ENCODE measurements at places on chromosomes 12 and 14.

GRCh38 chr12:95351748-95352147 is 122.2 kb upstream of the METAP2 start:
- DNase-seq: no peak
- no peaks in the 10 kb centered on the region for H3K36me3 ChIP-seq
- H3K27me3 ChIP-seq: peaks cover 2% of the 10 kb centered on the region
- H3K4me3 ChIP-seq: no peak overlapping the region
- no peak overlapping the region for H3K27ac ChIP-seq

- H3K36me3 ChIP-seq: peaks cover 13% of the 10 kb centered on the region
- H3K4me3 ChIP-seq: no peak overlapping the region
- no peak for DNase-seq
- H3K27ac ChIP-seq: no peak overlapping the region
- H3K27me3 ChIP-seq: no peaks in the 10 kb centered on the region
These were observed 272.5 kb downstream of the ALG10 start for GRCh38 chr12:34294671-34295365.

- H3K4me3 ChIP-seq: no peak overlapping the region
- no peak for DNase-seq
- peaks cover 16% of the 10 kb centered on the region for H3K4me1 ChIP-seq
- H3K27me3 ChIP-seq: no peaks in the 10 kb centered on the region
- no peak overlapping the region for H3K27ac ChIP-seq
- H3K36me3 ChIP-seq: peaks cover 3% of the 10 kb centered on the region
These were observed 38.9 kb downstream of the KIF21A start for GRCh38 chr12:39404000-39404399.

DNA sequence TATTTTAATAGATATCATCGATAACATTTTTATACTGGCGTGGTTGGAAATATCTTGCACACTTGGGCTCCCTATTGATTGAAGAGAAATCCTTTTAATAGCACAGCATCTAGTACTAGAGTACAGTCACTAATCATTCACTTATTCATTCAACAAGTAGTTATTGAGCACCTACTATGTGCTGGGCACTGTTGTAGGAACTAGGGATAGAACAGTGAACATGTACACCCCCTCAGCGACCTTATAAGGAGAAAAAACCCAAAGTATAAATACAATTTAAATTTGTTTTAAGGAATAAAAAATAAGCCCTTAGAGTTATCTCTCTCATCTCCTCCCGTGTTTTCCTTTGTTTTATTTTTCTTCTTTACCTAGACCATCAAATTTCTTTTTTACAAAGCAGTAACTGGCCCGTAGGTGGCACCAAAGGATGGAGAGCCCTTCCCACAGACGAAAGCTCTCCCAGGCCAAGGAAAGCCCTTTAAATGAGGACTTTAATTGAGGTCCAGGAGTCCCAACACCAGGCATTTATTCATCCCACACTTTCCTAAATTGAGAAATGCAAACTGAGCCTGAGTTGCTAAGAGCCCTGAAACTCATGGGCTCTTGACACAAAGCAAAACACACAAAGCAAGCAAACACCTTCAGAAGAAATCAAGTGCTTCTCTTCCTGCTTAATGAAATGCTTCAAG is 29.0 kb downstream of the PEBP1 start:
- DNase-seq: no peak
- H3K27ac ChIP-seq: no peak overlapping the region
- no peak overlapping the region for H3K4me3 ChIP-seq
- H3K36me3 ChIP-seq: peaks cover 54% of the 10 kb centered on the region
- peaks cover 22% of the 10 kb centered on the region for H3K4me1 ChIP-seq

- no peak for DNase-seq
- no peak overlapping the region for H3K27ac ChIP-seq
- no peaks in the 10 kb centered on the region for H3K36me3 ChIP-seq
- H3K27me3 ChIP-seq: peaks cover 11% of the 10 kb centered on the region
These were observed 198.2 kb upstream of the CNOT2 start for GRCh38 chr12:70045036-70045435.

DNA sequence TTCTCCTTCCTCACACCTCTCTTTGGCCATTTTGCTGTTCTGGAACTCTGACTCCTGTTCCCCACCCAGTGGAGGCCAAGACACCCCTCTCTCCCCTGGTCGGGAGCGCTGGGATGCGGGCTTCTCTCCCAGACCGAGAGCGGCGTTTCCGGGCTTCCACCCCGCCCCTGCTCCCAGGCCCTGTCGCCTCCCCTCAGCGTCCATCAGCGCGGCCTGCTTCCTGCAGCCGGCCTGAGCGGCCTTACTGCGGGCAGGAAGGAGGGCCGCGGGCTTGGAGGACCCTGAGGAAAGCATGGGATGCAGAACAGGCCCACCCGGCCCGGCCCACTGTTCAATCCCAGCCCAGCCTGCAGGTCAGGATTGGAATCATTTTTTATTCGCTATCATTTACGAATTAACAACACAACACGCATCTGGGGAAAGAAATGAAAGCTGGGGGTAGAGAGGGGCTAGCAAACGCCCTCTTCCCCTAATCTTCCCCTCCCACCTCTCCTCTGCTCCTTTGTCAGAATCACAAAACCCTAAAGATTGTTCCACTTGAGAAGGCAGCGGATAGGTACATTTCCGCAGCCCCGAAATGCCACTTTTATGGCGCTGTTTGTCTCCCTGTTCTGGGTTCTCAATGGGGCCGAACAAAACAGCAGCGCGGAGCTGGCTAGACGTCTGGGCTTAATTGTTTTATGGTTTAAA is 3.8 kb upstream of the HOXC8 start:
- H3K4me3 ChIP-seq: no peak overlapping the region
- peaks cover 93% of the 10 kb centered on the region for H3K27me3 ChIP-seq
- H3K27ac ChIP-seq: no peak overlapping the region
- peaks cover 3% of the 10 kb centered on the region for H3K36me3 ChIP-seq
- H3K4me1 ChIP-seq: peaks cover 25% of the 10 kb centered on the region
- no peak for DNase-seq

DNA sequence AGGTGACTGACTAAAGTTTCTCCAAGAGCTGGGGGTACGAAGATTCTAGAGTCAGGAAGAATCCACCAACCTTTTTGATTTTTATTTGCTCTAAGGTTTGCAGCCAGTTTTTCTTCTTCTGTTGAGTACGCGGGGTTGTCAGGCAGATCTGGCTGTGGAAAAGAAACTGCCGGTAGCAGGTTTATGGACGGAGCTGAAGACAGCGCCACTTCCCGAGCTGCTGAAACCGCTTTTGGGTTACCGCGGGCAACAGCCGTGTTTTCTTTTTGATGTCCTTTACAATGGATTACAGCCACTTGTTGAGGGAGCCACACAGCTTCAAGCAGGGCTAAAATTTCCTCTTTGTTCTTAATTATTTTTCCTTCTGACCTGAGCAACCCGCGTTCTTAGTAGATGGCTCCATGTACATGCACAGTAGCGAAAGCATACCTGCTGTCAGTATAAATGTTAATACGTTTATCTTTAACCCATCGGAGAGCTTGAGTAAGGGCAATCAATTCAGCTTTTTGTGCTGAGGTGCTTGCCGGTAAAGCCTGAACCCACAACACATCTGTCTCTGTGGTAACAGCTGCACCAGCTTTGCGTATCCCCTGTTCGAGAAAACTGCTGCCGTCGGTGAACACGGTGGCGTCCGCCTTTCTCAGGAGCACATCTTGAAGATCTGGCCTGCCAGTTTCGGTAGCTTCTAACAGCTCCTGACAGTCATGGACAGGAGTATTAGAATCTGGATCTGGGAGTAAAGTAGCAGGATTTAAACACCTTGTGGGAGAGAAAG is 674.3 kb downstream of the TMEM121 start:
- no peak overlapping the region for H3K4me3 ChIP-seq
- H3K4me1 ChIP-seq: peaks cover 9% of the 10 kb centered on the region
- H3K36me3 ChIP-seq: no peaks in the 10 kb centered on the region
- peaks cover 63% of the 10 kb centered on the region for H3K27me3 ChIP-seq
- DNase-seq: no peak

- no peak overlapping the region for H3K4me3 ChIP-seq
- no peak overlapping the region for H3K27ac ChIP-seq
- H3K27me3 ChIP-seq: no peaks in the 10 kb centered on the region
- no peak for DNase-seq
These were observed 43.5 kb downstream of the FLRT2 start for GRCh38 chr14:85573406-85573805.

- no peak for DNase-seq
- H3K27me3 ChIP-seq: peaks cover 8% of the 10 kb centered on the region
- H3K27ac ChIP-seq: no peak overlapping the region
- H3K4me1 ChIP-seq: no peaks in the 10 kb centered on the region
- no peaks in the 10 kb centered on the region for H3K36me3 ChIP-seq
These were observed 25.3 kb downstream of the IGF1 start for GRCh38 chr12:102454808-102455760.

DNA sequence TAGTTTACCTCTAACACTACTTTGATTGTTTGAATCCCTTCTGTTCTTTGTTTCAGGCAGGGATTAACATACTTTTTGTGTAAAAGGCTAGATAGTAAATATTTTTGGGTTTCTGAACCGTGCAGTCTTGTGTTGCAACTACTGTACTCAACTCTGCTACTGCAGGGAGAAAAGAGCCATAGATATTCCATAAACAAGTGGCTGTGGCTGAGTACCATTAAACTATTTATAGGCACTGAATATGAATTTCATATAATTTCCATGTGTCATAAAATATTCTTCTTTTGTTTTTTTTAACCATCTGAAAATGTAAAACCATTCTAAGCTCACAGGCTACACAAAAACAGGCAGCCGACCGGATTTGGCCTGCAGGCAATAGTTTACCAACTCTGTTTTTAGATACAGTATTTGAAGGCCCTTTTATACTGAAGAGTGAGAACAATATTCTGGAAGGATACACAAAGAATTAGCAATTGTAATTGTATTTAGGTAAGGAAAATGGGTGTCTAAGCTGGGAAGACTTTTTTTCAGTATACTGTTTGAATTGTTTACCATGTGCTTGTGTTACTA is 15.7 kb downstream of the NR1H4 start:
- H3K4me1 ChIP-seq: no peaks in the 10 kb centered on the region
- no peaks in the 10 kb centered on the region for H3K36me3 ChIP-seq
- peaks cover 2% of the 10 kb centered on the region for H3K27me3 ChIP-seq
- H3K4me3 ChIP-seq: no peak overlapping the region

DNA sequence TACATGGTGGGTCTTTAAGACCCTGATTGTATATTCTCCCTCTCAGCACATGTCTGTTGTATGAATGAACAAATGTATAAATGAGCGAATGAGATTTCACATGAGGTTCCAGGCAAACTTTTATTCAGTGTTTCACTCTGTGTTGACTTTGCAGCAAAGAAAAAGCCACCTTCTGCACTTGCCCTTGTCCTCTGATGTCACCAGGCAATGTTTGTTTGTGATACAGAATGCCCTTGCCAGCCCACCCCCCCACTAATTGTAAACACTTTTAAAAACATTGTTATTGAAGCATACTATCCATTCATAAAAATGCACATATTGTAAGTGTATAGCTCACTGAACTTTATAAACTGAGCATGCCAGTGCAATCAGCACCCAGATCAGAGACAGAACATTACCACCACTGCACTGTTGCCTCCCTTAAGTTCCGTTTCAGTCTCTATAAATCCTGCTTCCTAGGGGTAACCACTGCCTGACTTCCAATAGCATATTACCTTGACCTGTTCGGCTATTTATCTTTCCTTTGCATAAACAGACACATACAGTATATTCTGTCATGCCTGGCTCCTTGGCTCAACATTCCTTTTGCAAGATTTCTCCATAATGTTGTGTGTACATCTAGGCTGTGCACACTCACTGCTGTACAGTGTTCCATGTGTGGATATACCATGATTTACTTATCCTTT is 11.3 kb upstream of the LTA4H start:
- peaks cover 58% of the 10 kb centered on the region for H3K4me1 ChIP-seq
- peaks cover 6% of the 10 kb centered on the region for H3K36me3 ChIP-seq
- no peak for DNase-seq

- H3K27me3 ChIP-seq: no peaks in the 10 kb centered on the region
- no peak overlapping the region for H3K4me3 ChIP-seq
- no peak overlapping the region for H3K27ac ChIP-seq
- peaks cover 6% of the 10 kb centered on the region for H3K4me1 ChIP-seq
- no peaks in the 10 kb centered on the region for H3K36me3 ChIP-seq
- DNase-seq: no peak
These were observed 10.6 kb upstream of the PYGL start for GRCh38 chr14:50954811-50955372.

DNA sequence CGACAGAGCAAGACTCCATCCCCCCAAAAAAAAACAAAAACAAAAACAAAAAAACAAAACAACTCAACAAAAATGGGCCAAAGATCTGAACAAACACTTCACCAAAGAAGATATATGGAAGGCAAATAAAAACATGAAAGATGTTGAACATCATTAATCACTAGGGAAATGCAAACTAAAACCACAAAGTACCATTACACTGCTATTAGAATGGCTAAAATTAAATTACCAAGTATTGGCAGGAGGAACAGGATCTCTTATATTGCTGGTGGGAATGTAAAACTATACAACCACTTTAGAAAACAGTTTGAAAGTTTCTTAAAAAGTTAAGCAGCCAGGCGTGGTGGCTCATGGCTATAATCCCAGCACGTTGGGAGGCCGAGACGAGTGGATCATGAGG is 12.9 kb downstream of the SOS2 start:
- H3K27ac ChIP-seq: no peak overlapping the region
- peaks cover 17% of the 10 kb centered on the region for H3K36me3 ChIP-seq
- H3K27me3 ChIP-seq: no peaks in the 10 kb centered on the region
- peaks cover 15% of the 10 kb centered on the region for H3K4me1 ChIP-seq

- H3K36me3 ChIP-seq: no peaks in the 10 kb centered on the region
- no peak overlapping the region for H3K4me3 ChIP-seq
These were observed 136.0 kb downstream of the BICD1 start for GRCh38 chr12:32242641-32243040.
